Hematopoietic multipotent progenitor cell treated with erythropoietin and hydrocortisone succinate and interleukin-3 and kit ligand, for 6 days (in vitro differentiated cells): ENCODE measurements at places on chromosomes 11 and 22.

GRCh38 chr22:48918585-48919186 is 909.0 kb downstream of the BRD1 start:
- no peak for DNase-seq

- DNase-seq = no peak
Observed at GRCh38 chr11:111531687-111532364, 8.7 kb upstream of the LAYN start.

- no peak for DNase-seq
Observed at GRCh38 chr11:2296913-2297622, 4.7 kb downstream of the C11orf21 start.

DNA sequence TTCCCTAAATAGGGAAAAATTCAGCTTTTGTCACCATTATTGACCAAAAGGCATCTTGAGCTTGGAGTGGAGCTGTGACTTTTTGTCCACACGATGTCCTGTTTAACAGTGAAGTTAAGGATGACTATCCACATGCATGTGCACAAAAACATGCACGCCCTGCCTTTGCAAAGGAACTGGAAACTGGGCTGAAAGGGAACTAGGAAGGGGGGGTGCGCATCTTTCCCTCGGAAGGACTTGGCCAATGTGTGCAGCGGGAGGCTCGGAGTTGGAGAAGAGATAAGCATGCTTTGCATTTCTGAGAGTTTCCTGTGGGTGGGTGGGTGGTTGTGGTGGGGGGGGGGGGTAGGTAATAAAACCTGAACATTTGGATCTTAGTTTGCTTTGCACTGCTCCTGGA is 411 bp upstream of the KIRREL3 start:
- DNase-seq = no peak

GRCh38 chr11:518463-519202 is 11.6 kb upstream of the RNH1 start:
- DNase-seq = peak; percentile 90

DNA sequence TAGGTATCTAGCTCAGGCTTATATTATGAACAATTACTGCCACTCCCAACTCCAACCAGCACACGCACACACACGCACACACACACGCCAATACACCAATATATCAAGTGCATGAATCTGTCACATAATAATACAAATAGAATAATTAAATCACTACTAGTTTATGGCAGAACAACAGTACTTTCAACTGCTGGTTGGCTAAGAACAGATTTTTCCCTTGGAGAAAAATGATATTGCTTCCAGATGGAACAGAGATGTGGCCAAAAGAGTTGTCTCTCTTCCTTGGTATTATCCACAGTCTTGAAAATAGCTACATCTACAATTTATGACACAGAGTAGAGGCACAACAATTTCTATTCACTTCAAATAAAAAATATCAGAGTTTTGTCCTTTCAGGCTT is 538.3 kb upstream of the FAT3 start:
- no peak for DNase-seq

DNA sequence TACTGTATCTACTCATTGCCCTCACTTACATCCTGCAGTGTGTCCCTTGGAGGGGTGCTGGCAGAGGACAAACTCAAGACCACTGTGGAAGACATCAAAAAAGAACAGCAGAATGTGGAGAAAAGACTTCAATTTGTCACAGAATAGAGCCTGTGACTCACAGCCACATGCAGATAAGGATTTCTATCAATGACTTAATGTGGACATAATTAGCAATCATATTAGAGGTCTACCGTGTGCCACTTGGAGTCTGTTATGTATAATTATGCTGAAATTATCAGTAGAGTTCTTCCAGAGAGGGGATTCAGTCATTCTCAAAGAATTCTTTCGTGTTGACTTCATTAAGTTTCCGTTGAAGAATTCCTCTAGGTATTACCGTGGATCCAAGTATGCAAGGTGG is 473.5 kb downstream of the MIAT start:
- no peak for DNase-seq

GRCh38 chr11:119847853-119848252 is 118.9 kb upstream of the NECTIN1 start:
- DNase-seq = no peak

DNA sequence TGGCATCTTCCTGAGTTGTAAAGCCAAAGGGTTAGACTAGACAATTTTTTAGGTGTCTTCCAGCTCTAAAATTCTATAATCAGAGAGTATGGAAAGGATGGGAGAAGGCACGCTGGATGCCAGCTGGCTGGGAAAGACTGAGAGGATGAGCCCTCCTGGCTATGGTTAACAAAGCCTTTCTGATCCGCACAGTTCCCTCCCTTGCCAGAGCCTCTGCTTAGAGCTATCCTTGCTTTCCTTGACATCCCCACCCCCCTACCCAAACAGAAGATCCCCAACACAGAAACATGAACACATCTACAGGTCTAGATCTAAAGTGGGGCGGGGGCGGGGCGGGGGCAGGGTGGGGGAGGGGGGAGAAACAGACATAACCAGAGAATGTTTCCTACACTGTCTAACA is 6.5 kb downstream of the TCF20 start:
- no peak for DNase-seq

GRCh38 chr11:76251226-76251575 is 44.9 kb upstream of the WNT11 start:
- DNase-seq = no peak

DNA sequence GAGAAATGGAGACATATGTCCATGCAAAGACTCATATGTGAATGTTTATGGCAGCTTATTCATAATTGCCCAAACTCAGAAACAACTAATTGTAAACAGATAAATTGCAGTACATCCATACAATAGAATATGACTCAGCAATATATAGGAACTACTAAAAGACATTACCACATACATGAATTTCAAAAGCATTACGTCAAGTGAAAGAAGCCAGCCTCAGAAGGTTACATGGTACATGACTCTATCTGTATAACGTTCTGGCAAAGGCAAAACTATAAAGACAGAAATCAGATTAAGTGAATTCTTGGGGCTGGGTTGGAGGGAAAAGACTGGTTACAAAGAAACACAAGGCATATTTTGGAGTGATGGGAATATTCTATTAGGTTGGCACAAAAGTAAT is 7.2 kb downstream of the KCTD21 start:
- DNase-seq = peak; percentile 45

DNA sequence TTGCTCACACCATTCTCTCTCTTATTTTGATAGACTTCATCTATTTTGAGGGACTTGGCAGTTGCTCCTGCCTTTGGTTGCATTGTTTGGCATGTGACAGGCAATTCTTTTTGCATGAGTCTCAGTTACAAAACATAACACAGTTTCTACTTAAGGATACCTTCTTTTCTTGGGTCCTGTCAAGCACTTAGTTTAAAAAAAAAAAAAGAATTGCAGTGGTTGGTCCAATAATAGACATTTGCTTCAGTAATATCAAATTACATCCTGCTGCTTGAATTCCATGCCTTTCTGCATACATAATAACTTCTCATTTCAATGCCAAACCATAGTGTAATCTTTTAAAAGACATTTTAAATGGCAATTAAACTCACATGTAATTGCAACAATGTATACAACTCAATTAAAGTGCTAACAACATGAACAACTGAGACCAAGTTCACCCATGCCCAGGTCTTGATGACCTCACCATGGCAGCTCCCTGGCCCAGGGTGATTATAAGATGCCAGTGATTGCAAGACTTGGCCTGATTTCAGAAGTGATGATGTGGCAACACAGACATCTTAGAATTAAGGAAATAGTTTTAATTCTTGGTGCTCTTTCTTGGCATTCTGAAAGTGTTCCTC is 32.2 kb upstream of the PLET1 start:
- DNase-seq = peak; percentile 82

GRCh38 chr22:29886596-29886995 is 3.6 kb downstream of the MTMR3 start:
- DNase-seq = peak; percentile 64

GRCh38 chr22:29907753-29908515 is 25.0 kb downstream of the MTMR3 start:
- DNase-seq = peak; percentile 98

GRCh38 chr11:102422817-102423712 is 29.5 kb downstream of the TMEM123 start:
- peak; percentile 15 for DNase-seq

DNA sequence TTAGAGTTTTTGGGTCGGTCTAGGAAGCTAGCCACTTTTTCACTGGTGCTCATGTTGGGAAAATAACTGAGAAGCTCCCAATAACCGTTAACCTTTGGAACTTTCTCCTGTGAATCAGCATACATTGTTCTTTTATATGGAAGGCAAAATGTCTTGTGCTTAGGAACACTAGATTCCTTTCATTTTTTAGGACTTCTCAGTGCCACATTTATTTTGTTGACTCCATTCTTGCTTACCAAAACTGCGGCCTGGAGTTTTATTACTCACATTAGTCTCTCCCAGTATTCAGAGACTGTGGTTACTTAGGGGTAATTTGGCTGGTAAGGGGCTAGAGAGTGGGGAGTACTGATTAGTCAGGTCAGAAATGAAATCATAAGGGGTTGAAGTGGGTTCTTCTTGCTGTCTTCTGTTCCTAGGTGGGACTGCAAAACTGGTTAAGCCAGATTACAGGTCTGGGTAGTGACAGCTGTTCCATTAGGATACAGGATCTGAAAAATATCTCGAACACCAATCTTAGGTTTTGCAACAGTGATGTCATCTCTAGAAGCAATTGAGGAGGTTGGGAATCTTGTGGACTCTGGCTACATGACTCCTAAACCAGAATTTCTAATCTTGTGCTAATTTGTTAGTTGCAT is 631.4 kb upstream of the LUZP2 start:
- no peak for DNase-seq

GRCh38 chr22:35528927-35529326 is 11.7 kb upstream of the RASD2 start:
- DNase-seq = no peak

DNA sequence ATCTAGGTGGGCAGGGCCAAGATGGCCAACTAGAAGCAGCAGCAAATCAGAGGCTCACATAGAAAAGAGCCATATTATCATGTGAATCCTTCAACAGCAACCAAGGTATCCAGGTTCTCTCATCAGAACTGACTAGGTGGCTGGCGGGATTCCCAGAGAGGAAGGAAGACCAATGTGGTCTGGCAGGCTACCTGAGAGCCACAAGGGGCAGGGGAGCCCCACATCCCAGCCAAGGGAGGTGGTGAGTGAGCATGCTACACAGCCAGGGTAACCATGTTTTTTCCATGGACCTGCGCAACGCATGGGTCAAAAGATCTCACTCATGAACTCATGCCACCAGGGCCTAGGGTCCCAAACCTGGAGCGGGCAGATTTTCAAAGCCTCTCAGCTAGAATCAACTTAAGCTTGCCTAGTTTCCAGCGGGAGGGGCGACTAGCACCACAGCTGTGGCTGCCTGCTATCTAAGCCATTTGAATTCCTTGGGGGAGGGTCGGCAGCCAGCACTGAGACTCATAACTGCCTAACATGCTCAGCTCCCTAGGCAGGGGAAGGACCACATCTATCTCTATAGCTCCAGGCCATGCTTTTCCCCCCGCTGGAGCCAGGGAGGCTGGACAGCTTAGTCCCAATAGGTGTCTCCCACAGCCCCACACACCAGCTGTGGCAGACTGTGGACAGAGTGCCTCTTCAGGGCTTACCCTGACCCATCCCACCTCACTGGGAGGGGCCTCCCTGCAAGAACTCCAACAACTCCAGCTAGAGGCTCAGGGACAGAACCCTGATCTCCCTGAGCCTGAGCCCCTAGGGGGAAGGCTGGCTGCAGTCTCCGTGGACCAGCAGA is 28.7 kb upstream of the CASP12 start:
- DNase-seq = no peak

- DNase-seq = peak; percentile 72
Observed at GRCh38 chr22:23289851-23290724, 109.8 kb downstream of the BCR start.

- DNase-seq = no peak
Observed at GRCh38 chr11:30254307-30255298, 23.8 kb downstream of the FSHB start.

DNA sequence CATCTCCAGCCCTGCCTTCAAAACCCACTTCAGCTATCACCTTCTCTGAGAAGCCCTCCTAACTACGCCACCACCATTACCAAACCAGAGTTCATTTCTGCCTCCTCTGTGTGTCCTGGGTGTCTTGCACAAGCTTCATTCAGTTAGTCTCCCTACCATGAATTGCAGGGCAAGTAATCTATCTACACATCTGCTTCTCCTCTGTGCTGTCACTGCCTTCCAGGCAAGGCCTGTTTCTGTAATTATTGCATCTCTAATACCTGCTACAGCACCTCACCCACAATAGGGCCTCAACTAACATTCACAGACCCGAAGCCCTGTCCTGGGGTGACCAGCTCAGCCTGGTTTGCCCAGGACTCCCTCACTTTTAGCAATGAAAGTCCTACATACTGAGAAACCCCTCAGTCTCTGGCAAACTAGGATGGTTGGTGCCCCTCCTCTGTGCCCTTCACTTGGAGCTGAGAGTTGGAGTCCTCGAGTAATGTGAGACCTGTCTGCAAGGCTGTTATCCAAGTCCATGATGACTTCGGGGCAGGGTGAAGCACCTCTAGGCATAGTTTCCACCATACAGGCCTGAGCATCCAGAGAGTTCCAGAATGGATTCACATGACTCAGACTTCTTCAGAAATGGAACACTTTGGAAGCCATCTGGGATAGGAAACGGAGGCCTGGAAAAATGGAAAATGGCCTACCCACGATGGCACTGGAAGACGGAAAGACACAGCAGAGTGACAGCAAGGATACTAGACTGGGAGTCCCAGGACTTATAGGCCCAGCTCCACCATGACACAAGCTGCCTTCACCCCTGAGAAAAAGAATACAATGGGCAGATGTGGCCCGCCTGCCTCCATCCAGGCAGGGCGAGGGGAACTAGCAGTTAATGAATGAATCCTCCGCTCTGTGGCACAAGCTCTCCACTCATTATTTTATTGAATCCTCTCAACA is 269.3 kb downstream of the BUD13 start:
- no peak for DNase-seq

DNA sequence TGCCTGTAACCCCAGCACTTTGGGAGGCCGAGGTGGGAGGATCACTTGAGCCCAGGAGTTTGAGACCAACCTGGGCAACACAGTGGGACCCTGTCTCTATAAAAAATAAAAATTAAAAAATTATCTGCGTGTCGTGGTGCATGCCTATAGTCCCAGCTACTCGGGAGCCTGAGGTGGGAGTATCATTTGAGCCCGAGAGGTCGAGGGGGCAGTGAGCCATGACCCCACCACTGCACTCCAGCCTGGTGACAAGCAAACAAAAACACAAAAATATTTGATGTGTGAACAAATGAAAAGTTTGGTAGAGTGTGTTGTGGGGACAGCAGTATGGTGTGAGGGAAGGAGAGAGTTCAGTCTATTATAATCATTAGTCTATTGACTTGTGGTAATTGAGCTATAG is 90.8 kb upstream of the PARVA start:
- no peak for DNase-seq
